Activated T-helper 1 cell treated with anti-CD3 and anti-CD28 coated beads, Interleukin-2, amount 50 U/mL, for 16 hours (primary cell): ENCODE measurements at places on chromosomes 12 and 14.

DNA sequence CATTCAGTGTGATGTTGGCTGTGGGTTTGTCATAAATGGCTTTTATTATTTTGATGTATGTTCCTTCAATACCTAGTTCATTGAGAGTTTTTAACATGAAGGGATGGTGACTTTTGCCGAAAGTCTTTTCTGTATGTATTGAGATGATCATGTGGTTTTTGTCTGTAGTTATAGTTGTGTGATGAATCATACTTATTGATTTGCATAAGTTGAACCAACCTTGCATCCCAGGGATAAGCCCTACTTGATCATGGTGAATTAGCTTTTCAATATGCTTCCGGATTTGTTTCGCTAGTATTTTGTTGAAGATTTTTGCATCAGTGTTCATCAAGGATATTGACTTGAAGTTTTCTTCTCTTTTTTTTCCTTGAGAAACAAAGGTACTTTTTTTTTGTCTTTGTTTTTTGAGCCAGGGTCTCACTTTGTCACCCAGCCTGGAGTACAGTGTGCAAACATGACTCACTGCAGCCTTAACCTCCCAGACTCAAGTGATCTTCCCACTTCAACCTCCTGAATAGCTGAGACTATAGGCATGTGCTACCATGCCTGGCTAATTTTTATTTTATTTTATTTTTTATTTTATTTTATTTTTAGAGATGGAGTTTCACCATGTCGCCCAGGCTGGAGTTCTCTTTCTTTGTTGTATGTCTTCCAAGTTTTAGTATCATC, 121.3 kb downstream of the FUT8 start:
- no peak for DNase-seq

DNA sequence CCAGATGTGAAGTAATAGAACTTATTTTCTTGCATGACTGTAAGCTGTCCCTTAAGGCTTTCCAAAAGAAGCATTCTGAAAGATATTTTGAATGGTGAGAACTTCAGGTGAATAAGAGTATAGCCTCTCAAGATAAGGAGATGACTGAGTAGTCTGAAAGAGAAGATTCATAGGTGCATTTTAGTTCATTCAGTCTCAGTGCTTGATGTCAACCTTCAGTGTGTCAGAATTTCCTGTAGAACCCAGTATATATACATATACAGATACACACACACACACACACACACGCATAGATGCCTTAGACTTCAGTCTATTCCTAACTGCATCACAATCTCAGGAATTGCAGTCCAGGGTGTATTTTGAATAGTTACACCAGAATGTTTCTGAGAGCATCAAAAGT, 7.4 kb downstream of the BICDL1 start:
- DNase-seq, result no peak

- no peak for DNase-seq
Observed at GRCh38 chr14:74532246-74532645, 38.7 kb downstream of the ISCA2 start.

DNA sequence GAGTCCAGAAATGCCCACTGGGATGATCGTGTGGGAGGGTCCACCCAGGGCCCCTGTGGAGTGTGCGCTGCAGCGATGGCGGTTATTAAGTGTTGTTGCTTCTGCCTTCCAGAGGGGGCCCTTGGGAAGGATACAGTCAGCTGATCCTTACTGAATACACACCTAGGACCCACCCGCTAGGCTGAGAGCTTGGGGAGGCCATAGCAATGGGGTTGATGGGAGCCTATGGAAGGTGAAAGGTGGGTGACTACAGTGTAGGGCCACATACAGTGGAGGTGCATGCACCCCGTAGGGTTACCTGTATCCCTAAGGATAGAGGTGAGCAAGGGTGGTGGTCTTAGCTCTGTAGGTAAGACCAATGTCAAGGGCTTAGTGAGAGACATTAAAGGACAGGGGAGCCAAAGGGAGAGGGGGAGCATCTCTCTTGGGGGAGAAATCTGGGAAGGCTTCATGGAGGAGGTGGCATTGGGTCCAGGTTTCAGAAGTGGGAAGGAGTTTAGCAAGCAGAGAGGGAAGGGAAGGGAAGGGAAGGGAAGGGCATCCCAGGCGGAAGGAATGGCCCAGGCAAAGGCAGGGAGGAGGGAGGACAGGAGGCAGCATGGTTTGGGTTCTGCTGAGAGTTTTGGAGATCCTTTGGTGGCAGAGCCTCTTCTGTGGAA, 73.1 kb upstream of the RIN3 start:
- no peak for DNase-seq

GRCh38 chr12:113473942-113474341, 2.3 kb upstream of the LHX5 start:
- DNase-seq, result no peak
